ENCODE measurements at places on chromosomes 6 and 20. TPM values are rescaled to one million over a fixed set of nuclear protein-coding genes. Genes with fewer than 3 reads are reported as not detected.

DNA sequence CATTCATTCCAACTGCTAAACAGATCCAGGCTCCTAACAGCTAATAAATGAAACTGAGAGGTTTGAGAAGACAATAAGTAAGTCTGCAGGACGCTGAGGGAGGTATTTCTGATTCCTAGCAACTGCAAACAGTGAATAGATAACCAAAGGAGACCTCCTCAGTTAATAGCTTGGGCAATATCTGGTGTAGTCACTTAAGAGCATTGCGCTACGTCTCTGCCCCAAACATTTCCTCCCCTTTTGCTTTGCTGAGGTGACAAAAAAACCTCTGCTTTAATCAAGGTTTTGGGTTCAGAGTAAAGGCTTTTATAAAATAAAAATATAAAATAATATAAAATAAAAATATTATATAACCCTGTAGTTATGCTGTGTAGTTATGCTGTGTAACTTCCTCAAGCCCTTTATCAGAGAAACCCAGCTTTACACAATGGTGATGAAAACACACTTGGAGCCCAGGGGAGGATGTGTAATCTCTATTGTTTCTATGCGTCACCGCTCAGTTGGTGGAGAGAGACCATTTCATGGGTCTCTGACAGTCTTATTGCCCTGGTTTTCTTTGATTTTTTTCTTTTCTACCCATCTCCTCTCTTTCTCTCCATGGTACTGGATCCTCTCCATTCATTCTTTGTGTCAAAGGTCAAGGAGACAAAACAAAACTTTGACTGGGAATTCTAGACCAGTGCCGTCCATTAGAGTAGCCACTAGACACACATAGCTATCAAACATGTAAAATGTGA lies 18.9 kb upstream of the CALHM5 start:
- no peak for DNase-seq

DNA sequence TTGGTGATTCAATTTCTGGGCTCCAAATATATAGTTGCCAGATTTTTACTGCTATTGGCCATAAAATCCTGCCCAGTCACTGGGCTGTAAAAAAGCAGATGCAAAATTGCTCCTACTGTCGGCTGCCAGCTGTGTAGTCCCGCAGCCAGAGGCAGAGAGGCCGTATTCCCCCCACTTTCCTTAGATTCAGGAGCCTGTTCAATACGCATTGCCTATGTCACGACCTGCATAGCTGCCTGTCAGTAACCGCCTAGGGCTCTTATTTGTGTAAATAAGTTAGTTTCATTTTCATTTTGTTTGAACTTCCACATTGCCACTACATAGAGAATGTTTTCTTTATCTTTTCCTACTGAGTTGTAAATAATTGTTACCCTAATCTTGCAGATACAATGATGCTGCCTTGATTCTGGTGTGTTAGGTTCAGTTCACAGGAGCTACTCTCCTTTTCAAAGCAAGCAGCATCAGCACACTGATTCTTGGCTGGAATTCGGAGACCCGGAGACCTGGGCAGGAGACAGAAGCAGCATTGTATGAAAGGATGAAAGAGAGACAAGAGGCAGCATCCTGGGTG lies 46.0 kb upstream of the UST start:
- no peak for DNase-seq

- DNase-seq = peak; percentile 45
Measured at GRCh38 chr6:4281341-4282293, 146.2 kb upstream of the ECI2 start.

DNA sequence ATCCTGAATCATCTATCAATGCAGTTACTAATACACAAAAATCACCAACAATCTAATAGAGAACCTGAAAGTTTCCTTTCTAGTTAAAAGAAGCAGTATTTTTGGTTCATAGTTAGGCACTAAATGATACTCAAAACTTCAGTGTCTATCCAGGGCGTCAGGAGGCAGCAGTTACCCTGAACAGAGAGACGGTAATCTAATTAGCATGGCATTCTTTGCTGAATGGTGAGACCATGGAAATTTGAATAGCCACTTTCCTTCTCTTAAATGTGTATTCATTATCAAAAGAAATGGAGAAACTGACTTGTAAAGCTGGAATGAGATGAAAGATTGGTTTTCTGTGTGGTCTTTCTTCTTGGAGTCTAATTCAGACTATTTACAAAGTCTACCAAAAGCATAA lies 146.6 kb upstream of the BMP5 start:
- DNase-seq = no peak

ELOVL2 gene
- 1.3 TPM for polyA plus RNA-seq

DNA sequence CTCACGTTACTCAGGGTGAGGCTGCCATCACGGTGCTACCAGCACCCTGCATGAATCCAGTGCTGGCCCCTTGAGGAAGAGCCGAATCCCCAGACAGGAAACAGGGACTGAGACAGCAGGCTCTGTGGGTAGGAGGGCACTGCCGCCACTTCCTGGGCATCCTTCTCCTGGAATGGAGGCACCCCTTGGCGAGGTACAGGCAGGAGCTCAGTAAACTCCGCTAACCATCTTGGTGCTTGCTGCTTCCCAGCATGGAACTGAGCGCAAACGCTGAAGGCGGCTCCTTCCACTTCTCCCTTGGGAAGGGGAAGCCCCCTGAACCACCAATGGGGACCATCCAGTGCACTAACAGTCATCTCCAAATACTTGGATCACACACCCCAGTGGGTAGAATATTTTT lies 13.5 kb upstream of the CCDC167 start:
- no peak for DNase-seq

Measured in heart left ventricle (tissue), 16 donors.